ENCODE measurements at places on chromosomes 11 and 22.
A peak's percentile ranks its signal among the peaks of the same experiment; 100 is the strongest.

- DNase-seq, result no peak
Measured at GRCh38 chr11:19978668-19979518, 181.4 kb downstream of the DBX1 start.

- peak; percentile 54 for DNase-seq
Measured at GRCh38 chr11:64316672-64317324, 561 bp downstream of the TRMT112 start.

GRCh38 chr11:64861227-64861975 is 16.9 kb upstream of the CDC42BPG start:
- DNase-seq, result no peak

DNA sequence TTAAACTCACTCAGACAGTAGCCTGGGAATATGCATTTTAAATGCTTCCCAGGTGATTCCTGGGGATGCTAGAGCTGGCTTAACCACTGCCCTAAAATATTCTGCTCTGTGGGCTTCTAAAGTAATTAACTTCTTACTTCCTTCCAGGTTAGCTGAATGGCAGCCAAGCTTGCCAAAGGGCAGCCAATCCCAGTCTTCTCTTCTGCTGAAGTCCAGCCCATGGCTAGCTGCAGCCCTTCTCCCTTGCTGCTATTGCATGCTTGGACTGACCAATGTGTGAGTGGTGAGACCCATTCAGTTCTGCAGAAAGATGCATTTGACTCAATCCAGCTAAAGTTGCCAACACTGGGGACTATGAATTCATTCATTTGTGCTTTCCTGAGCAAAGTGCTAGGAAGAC is 411.9 kb downstream of the SOX6 start:
- DNase-seq, result no peak

DNA sequence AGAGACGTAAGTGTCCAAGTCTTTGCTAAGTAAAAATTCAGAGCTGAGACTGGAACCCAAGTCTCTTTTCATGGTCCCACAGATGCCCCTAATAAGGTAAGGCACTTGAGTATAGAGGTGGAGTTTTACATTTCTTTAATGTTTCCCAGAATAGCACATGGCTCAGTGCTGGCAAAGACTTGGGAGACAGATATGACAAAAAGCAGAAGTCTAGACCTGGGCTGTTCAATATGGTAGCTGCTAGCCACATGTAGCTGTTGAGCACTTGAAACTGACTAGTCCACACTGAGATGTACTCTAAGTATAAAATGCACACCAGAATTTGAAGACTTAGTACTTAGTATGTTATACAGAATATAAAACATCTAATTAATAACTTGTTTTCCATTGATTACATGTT is 17.6 kb downstream of the VSTM5 start:
- DNase-seq, result no peak

- DNase-seq, result no peak
Measured at GRCh38 chr11:47917599-47918369, 62.6 kb upstream of the PTPRJ start.

DNA sequence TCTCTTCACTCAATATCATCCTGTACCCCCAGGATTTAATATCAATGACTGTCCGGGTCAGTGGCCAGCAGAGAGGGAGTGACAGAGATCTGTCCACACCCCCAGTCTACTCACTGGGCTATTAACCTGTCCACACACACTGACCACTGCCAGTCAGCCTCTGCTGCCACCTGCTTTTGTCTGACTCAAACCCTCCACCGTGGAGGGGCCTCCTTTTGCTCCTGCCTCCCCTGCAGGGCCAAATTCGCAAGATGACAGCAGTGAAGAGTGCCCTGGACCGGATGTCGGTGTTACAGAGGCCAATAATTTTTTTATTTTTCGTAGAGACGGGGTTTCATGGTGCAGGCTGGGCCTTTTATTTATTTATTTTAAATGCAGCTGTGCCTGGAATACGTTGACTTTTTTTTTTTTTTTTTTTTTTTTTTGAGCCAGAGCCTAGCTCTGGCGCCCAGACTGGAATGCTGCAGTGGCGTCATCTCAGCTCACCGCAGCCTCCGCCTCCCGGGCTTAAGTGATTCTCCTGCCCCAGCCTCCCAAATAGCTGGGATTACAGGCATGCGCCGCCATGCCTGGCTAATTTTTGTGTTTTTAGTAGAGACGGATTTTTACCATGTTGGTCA is 5.1 kb downstream of the PDXP start:
- DNase-seq, result no peak

DNA sequence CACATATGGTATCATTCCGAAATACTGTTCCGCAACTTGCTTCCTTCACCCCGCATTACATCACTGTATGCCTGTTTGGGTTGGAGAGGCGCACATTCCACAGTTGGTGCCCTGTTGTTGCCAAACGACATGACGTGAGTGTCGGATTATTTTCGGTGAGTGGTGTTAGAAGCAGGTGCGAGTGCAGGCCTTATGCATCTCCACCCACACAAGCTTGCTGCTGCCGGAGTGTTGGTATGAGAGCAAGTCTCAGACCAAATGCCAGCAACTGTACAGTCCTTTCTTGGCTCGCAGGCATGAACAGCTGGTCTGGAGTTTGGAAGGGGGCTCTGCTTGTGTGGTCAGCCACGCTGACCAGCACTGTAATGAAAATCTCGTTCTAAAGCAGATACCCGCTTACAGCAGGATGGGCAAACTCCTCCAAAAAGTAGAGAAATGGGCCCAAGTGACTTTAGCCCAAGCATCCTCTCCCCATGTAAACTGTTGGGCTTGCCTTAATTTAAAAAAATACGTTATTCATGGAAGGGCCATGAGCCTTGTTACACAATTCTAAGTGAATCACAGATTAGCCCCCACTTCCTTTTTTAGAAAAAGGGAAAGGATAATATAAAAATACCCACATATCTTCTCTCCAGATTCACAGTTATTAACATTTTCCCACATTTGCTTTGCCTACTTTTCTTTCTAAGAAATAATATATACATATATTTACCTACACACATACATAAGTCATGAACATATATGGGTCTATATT is 48.7 kb upstream of the OR9Q1 start:
- no peak for DNase-seq
